ENCODE measurements at places on chromosomes 6 and 20.

- DNase-seq = peak; percentile 52
Observed at GRCh38 chr6:27078734-27079357, 168.7 kb upstream of the PRSS16 start.

DNA sequence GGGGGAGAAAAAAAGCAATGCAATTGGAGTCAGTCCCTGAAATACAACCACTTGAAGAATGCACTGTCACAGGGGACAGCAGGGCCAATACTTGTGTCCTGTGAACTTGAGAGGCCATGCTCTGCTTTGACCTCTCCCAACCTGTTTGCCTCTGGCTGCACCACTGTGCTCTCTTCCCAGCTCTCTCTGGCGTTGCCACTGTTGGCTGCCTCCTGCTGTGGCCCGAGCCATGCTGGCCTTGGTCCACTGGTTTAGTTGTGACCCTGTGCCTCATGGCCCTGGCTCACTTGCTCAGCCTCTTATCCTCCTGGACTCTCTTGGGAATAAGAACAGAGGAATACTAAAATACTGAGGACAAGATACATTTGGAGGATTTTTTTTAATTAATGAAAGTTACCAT, 14.5 kb upstream of the FBXO30 start:
- DNase-seq = no peak

DNA sequence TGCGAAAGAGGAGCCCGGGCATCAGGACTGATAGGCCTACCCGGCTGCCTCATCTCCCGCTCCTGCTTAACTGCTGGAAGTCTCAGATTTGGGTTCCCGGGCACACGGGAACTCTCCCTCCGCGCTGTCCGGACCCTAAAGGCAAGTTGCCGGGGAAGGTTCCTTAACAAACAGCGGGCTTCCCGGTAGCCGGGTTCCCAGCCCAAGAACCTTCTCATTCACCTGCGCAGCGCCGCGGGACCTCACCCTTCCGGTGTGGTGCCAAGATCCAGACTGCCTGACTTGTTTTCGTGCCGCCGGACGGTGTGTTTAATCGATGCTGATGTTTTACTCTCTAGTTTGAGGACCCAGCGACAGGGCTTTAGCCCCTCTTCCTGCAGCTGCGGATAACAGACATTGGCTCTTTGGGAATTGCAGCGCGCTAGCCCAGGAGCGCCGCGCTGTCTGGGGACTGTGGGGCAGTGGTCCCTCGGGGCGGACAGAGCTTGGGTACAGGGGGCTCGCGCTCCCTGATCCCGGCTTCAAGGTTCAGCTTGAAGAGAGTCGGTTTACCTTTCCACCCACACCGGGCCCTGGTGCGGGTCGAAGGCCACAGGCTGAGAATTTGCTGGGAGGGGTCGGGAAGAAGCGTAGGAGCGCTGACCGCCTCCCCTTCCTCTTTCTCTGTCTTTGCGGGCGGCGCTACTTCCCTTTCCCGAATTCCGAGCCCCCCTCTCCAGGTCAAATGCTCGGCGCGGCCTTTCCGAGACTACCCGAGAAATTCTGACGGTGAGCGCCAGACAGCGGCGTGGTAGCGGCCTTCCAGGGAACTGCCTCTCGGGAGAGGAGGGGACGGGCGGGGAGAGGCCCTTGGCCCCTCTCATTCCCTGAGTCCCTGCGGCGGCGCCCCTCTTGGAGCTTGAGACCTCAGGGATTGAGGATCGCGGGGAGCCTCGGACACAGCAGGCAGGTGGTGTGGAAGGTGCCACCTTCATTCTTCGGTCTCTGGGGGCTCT, 17.2 kb downstream of the ABT1 start:
- DNase-seq = no peak

DNA sequence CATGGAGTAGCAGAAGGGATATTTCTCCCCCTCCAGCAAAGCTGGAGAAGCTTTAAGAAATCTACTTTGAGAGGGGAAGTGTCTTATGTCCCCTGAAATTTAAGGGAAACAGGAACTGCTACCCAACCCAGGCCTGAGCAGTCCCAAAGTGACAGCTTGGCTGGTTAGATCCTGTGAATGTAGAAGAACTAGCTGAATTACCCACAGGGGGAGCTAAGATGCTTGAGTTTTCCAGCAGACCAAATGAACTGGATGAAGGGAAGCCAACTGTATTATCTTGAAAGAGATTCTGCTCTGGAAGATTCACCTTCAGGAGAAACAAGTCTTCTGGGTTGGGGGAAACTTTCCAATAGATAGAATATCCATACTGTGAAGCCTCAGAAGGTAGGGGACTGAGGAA, 303.3 kb upstream of the MMS22L start:
- peak; percentile 26 for DNase-seq

- DNase-seq = no peak
Observed at GRCh38 chr6:47438481-47439347, 38.9 kb upstream of the CD2AP start.

DNA sequence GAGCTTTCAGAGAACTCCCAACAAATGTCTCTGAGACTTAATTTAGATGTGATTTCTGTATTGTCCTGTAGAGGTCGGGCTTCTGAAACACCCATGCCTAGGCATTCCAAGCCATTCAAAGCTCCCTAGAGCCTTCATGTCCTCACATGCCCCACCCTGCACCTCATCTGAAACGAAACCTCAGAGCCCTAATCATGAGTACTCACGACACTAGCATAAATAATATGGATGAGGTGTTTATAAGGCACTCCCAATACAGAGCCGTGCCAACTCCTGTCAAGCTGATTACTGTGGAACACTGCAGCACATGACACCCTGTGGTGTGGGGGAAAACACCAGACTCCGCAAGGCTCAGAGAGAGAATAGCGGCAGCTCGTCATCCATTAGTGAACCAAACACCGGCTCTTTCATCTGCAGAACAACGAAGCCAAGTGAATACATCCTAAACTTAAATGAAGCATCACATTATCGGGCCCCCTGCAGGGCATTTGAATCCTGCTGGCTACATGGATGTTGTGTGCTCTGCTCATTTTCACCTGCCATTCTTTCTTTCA, 83.8 kb downstream of the FNDC1 start:
- peak; percentile 20 for DNase-seq

DNA sequence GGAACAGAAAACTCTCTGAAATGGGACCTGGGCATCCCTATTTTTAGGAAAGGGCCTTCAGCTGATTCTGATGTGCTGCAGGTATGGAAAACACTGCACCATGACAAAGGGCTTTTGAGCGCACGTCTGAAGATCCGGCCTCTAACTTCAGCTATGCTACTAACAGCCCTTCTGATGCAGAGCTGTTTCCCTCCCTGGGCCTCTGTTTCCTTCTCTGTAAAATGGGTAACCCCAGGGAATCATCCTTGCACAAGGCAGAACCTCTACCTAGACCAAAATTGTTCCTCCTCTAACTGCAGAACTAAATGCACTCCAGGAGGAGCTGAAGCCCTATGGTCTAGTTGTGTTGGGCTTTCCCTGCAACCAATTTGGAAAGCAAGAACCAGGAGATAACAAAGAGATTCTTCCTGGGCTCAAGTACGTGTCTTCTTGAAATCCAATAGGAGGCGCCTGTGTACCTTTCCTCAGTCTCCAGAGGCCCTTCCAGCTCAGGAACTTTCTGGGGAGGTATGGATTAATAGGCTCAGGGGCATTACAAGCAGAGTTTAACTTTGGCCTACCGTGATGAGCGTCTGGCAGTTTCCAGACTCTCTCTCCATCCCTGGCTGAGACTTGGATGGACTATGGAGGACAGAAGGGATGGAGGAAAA, 5.9 kb downstream of the GPX5 start:
- no peak for DNase-seq

GRCh38 chr20:25059866-25060465, 2.0 kb upstream of the ACSS1 start:
- no peak for DNase-seq

DNA sequence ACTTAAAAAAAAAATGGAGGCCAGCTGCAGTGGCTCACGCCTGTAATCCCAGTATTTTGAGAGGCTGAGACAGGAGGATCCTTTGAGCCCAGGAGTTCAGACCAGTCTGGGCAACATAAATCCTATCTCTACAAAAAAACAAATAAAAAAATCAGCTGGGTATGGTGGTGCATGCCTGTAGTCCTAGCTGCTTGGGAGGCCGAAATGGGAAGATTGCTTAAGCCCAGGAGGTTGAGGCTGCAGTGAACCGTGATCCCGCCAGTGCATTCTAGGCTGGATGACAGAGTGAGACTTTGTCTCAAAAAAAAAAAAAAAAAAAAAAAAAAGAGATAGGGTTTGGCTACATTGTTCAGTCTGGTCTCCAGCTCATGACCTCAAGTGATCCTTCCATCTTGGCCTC, 29.7 kb downstream of the MYO6 start:
- no peak for DNase-seq

- DNase-seq = no peak
Observed at GRCh38 chr6:14488180-14488579, 370.6 kb downstream of the CD83 start.

GRCh38 chr6:63803371-63803770, 167.8 kb downstream of the PHF3 start:
- no peak for DNase-seq

DNA sequence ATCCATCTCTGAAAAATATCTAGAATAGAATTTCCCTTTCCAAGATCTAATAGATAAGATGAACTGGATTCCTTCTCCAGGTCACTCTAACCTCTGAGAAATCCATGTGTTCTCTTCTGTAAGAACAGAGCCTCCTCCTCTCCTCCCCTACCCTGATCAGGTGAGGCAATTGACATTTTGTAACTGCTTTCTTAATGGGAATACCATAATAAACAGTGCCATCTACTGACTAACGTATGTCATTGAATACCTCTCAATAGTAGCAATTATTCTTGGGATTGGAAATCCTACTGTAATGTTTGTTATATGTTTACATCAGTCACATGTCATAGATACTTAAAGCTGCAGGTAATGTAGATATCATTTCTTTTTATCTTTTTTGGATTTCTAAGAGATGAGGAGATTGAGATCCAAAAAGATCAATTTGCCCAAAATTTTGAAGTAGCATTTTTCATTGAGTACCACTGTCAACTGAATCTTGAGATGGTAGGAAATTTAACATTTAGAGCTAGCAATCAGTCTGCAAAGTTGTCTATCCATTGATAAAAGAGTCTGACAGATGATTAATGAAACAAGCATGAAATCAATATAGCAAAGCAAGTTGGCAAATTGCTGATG, 365.8 kb upstream of the HSF2 start:
- no peak for DNase-seq

GRCh38 chr6:81768150-81768942, 15.9 kb upstream of the TENT5A start:
- DNase-seq = no peak

- DNase-seq = no peak
Observed at GRCh38 chr6:27786048-27786447, 126.1 kb downstream of the OR2B2 start.

GRCh38 chr6:105949869-105950268, 136.3 kb upstream of the PRDM1 start:
- no peak for DNase-seq

DNA sequence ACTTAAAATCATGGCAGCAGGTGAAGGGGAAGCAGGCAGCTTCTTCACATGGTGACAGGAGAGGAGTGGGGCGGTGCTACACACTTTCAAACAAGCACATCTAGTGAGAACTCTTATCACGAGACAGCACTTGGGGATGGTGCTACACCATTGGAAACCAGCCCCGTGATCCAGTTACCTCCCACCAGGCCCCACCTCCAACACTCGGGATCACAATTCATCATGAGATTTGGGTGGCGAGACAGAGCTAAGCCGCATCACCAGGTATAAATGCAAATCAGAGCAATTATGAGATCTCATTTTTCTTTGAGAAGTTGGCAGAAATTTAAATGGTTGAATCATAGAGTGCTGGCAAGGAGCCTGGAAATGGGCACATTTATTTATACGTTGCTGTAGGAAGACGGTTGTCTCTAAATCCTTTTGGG, 31.4 kb downstream of the IGF2R start:
- DNase-seq = no peak

- DNase-seq = no peak
Observed at GRCh38 chr6:1395941-1396908, 6.8 kb downstream of the FOXF2 start.

DNA sequence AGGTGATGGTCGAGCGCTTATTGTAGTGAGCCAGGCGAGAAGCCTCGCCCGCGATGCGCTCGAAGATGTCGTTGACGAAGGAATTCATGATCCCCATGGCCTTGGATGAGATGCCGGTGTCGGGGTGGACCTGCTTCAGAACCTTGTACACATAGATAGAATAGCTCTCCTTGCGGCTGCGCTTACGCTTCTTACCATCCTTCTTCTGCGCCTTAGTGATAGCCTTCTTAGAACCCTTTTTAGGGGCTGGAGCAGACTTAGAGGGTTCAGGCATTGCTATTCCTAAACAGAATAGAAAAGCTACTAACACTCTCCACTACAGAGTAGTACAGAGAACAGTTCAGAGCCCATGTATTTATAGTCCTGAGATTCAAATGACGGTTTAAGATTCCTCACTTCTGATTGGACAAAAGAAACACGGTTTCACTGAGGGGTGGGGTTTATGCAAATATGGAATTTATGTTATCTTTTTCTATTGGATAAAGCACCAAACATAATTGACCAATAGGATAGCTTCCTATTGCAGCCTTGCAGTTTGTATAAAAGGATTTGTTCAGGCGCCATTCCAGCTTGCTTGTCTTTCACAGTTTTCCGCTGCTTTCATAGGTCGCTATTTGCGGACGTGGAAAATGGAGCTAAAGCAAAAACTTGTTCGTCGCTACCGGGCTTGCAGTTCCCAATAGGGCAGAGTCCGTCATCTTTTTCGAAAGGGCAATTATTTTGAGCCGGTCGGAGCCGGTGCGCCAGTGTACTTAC, 43.7 kb upstream of the HFE start:
- peak; percentile 63 for DNase-seq

DNA sequence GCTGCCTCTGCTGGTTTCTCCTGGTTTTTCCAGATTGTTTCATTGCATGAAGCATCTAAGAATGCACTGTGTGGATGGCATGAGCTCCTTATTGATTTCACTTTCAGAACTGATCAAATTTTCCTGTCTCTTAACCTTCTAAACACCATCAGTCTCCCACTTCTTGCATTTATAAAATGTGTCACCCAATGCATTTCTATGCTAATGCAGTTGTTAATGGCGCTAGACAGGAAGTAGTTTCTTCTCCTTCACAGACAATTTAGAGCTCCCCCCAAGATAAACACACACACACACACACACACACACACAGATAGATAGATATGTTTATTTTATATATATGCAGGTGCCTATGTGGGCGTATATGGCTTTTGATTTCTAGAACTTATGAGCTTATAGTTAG, 45.6 kb upstream of the FOXA2 start:
- DNase-seq = no peak

DNA sequence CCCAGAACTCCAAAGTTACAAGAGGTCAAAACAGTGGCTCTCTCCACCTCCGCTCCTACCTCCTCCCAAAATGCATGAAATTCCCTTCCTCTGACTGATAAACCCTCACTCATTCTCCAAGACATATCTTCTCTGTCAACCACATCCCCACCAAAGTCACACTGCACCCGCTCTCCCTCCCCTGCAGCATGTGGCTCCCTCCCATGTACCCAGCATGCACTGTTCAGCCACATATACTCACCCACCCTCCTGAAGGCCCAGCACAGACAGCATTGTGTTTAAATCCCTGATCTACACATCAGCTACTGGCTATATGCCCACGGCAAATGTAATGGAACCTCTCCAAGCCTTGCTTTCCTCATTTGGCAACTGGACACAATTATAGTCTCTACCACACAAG, 5.5 kb upstream of the POU5F1 start:
- no peak for DNase-seq

- DNase-seq = no peak
Observed at GRCh38 chr6:137299681-137300080, 80.5 kb upstream of the IFNGR1 start.
